ENCODE measurements at places on chromosomes 7 and 10.

DNA sequence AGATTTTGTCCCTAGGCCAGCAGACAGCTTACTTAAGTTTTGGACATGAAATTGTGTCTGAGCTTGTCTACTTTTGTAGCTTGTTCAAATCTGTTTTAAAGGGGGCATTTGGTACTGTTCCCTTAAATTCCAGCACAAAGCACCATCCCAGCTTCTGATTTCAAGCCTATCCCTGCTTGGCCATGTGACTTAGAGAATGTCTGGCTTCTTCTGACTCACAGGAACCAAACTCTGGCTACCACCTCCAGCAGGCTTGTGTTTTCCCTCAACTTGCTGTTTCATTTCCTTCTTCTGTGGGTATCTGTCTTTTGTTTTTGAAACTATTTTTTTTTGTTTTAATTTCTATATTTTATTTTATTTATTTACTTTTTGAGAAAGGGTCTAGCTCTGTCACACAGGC lies 97.9 kb upstream of the FZD8 start:
- no peak for DNase-seq

DNA sequence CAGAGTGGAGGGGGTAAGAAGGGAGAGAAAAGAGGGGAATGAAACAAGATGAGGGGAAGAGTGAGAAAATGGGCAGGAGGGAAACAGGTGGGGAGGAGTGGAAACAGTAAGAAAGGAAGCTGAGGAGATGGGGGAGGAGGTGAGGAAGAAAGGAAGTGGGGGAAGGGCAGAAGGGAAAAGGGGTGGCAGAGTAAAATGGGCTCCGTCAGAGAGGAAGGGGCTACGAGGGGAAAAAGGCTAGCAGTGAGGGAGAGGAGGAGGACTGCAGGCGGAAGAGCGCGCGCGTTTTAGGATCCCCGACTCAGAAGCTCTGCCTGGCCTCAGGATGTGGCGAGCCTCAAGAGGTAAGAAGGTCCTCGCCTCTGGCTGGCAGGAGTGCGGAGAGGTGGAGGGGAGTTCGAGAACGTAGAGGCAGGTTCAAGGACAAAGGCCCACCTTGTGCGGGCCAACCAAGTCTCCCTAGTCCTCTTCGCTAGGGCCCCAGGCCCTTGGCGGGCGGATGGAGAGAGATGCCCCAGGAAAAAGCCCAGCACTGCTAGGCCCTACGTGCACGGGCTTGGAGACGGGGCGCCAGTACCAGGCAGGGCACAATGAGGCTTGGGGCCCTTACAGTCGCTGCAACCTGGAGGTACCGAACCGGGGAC lies 5.8 kb upstream of the NKX2-3 start:
- no peak for DNase-seq

GRCh38 chr7:32071466-32072091 lies 1.4 kb upstream of the PDE1C start:
- DNase-seq, result no peak

GRCh38 chr7:94449151-94449725 lies 54.5 kb downstream of the COL1A2 start:
- peak; percentile 38 for DNase-seq

DNA sequence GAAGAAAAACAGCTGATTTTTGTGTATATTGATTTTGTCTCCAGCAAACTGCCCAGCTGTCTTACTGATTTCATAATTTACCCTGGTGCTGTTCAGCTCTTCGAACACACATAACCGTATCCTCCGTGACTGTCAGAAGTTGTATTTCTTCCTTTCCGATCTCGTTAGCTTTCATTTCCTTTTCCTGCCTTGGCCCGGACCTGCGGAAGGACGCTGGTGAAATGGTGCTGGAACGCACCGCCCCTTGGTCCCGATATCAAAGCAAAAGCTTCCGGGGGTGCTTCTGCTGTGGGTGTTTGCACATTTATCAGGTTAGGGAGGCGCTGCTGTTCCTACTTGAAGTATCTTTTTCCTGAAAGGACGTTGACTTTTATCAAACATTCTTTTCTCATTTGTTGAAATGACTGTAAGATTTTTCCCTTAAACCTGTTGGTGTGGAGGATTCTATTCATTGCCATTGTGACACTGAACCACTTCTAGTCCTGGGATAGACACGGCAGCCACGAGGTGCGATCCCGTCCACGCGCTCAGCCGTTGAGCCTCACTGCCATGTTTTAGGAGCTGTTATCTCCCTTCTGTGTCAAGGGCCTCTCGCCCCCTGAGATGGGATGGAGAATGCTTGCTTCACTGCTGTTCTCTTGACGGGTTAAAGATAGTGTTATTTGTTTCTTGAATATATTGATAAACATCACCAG lies 72.6 kb downstream of the FOXL3 start:
- DNase-seq, result peak; percentile 55

All from activated CD4-positive, alpha-beta T cell treated with anti-CD3 and anti-CD28 coated beads, Interleukin-2, Interleukin-4, amounts not matched to agents 100 ng/mL and 50 ng/mL, durations not matched to agents 16 hours and 8 hours (primary cell).